ENCODE measurements at places on chromosomes 4 and X.

DNA sequence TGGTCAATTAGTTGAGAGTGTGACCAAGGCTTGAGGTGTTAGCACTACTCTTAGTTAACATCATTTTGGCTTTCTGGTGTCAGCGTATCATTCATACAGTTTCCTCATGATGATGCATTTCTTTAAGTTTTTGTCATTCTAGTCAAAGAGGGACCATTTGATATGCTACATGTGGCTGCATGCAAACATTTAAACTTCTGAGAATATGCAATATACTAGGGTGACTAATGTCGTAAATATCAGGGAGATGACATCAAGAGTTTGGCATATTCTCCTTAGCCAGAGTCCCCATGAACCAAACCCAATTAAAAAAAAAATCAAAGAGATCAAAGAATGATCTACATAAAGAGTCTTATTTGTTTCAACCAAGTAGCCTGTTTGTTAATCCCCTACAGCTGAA is 537.4 kb upstream of the PCDH7 start:
- no peak for DNase-seq

DNA sequence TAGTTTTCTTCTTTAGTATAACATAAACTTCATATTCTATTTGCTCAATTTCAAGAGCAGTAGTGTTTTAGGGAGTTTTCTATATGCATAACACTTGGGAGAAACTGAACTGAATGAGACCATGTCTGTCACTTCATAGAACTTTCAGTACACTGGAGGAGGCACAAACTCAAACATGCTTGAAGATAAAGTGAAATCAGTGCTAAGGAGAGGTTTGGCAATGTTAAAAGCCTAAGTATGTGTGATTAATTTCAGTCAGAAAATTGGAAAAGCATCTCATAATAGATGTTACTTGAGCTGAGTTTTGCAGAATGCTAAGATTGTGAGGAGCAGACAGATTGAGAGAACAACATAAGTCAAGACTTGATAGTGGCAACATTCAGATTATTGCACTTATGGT is 411.2 kb upstream of the HS3ST1 start:
- no peak for DNase-seq

DNA sequence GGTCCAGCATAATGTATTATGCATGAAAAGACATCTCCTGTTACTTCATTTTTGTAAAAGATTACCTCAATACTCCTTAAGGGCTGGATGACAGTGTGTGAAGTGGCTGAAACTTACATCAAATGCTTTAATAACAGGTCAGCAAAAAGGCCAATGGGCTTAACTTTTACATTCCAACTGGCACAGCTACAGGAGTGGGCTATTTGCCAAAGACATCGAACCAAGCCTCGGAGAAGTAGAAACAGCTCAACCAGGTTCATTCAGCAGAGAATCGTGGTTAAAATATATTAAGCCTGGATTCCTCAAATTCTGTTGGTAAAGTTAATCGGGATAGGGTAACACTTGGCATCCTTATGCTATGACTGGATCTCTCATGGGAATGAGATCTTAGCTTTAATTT is 639.7 kb downstream of the TRIML1 start:
- no peak for DNase-seq

DNA sequence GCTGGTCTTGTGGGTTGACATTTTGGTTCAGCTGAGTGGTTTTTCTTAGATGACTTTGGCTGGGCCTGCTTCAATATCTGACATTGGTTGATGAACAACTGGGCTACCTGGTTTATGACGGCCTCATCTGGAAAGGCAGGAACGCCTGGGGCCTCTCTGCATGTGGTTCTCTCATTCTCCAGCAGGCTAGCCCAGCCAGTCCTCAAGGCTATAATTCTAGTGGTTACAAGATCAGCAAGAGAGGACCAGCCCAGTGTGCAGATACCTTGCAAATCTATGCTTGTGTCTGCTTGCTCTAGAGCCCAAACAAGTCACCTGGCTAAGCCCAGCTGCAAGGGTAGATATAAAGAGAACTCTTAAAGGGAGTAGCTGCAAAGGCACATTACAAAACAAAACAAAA is 214.2 kb upstream of the PUDP start:
- DNase-seq = no peak

GRCh38 chrX:9728261-9728660 is 37.4 kb downstream of the GPR143 start:
- no peak for DNase-seq

- DNase-seq = no peak
Measured at GRCh38 chr4:12615822-12616221, 868.3 kb downstream of the RAB28 start.

DNA sequence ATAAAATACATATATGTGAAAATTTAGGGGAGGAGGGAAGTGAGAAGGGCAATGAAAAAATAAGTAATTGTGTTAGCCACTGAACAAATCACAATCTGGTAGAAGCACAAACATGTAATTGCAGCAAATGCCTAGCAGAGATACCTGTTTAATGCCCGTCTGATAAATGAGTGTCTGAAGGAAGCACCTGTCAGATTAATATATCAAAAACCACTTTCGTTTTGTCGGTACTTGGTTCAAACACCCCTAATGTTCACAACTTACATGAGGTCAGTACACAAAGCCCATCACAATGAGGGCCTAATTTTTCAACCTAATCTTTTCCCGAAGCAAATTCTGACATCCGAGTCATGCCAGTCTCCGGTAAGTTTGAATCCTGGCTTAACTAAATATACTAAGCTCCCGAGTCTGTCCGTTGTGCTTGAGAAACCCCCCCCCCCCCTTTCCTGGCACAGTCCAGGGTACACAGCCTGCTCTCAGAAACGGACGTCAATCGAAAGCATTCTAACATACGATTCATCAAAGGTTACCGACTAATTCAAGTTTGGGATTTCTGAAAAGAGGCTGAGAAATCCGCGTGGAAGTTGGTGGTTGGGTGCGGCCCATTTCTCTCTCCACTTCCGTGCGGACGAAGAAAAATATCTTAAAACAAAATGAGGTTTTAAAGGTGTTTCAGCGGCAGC is 758 bp downstream of the SDAD1 start:
- no peak for DNase-seq

- DNase-seq = no peak
Measured at GRCh38 chr4:186820391-186820891, 96.8 kb upstream of the FAT1 start.
